ENCODE measurements at places on chromosomes 1 and 21. TPM values are rescaled to one million over a fixed set of nuclear protein-coding genes. Genes with fewer than 3 reads are reported as not detected.

The FMO1 gene
- total RNA-seq = 1.8 TPM

The PGLYRP3 gene
- 0.87 TPM for total RNA-seq

The HFM1 gene
- total RNA-seq = 7.1 TPM

The OR10J1 gene
- total RNA-seq = not detected

The DUSP10 gene
- total RNA-seq = 29.4 TPM

Measured in type B pancreatic cell (in vitro differentiated cells).